ENCODE measurements at places on chromosomes 3 and 15. TPM values are rescaled to one million over a fixed set of nuclear protein-coding genes. Genes with fewer than 3 reads are reported as not detected.

Gene FBN1
- 95.9 TPM for total RNA-seq

Gene FOXP1
- total RNA-seq: 54.2 TPM

Gene PARP14
- 46.2 TPM for total RNA-seq

Gene SERPINI1
- 2.9 TPM for total RNA-seq

GRCh38 chr3:17151598-17152373 is 267.0 kb downstream of the PLCL2 start:
- H3K4me1 ChIP-seq: no peaks in the 10 kb centered on the region
- no peaks in the 10 kb centered on the region for H3K36me3 ChIP-seq
- no peaks in the 10 kb centered on the region for H3K27me3 ChIP-seq

- no peak for DNase-seq
- H3K27me3 ChIP-seq: no peaks in the 10 kb centered on the region
- no peaks in the 10 kb centered on the region for H3K36me3 ChIP-seq
- no peak overlapping the region for H3K4me3 ChIP-seq
- H3K4me1 ChIP-seq: no peaks in the 10 kb centered on the region
Observed at GRCh38 chr3:196792771-196793170, 53.1 kb downstream of the PAK2 start.

DNA sequence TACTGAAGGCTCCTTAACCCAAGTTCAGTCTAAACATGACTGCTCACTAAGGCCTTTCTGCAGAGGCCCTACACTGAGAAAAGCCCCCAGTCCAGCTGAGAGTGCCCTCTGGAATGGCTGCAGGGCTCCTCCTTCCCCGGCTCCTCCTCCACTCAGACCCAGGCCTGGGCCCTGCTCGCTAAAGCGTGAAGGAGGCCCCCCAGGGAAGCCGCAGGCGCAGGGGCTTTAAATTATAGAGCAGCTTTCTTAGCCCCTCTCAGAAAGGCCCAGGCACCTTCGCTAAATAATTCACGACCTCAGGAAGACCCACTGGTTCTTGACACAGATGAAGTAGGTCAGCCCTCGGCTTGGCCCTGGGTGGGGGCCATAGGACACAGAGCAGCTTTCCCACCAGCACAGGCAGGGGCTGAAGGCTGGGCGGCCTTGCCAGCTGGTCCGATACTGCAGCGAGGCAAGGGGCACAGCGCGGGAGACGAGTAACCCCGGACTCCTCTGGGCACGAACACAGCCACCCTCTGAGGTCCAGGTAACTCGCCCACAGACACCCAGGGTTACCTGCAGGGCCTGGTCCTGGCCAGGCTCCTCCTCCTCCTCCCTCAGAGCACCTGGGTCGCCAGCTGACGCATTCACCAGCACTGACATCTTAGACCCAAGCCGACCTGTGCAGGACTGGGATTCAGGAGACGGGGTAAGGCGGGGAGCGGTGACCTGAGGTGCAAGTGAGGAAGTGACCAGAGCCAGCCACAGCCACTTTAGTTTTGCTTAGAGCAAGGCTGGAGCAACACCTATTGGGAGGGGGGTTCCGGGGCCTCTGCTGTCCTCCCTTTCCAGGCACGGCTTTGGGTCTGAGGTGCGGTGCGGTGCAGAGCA is 36.9 kb downstream of the RBPMS2 start:
- no peak for DNase-seq
- H3K27me3 ChIP-seq: no peaks in the 10 kb centered on the region
- H3K27ac ChIP-seq: peak overlapping the region; percentile 84
- no peak overlapping the region for H3K4me3 ChIP-seq
- no peaks in the 10 kb centered on the region for H3K36me3 ChIP-seq
- no peaks in the 10 kb centered on the region for H3K4me1 ChIP-seq

DNA sequence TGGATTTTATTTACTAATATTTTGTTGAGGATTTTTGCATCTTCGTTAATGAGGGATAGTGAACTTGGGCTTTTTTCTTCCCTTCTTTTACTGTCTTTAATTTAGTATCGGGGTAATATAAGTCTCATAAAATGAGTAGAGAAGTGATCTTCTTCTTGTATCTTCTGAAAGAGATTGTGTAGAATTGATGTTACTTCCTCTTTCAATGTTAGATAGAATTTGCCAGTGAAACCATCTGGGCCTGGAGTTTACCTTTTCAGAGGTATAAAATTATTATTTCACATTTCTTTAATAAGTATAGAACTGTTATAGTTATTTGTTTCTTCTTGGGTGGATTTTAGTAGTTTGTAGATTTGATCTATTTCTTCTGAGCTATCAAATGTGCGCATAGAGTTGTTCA is 7.8 kb downstream of the HESX1 start:
- no peak overlapping the region for H3K27ac ChIP-seq
- DNase-seq: no peak
- no peaks in the 10 kb centered on the region for H3K4me1 ChIP-seq
- no peak overlapping the region for H3K4me3 ChIP-seq
- no peaks in the 10 kb centered on the region for H3K36me3 ChIP-seq

DNA sequence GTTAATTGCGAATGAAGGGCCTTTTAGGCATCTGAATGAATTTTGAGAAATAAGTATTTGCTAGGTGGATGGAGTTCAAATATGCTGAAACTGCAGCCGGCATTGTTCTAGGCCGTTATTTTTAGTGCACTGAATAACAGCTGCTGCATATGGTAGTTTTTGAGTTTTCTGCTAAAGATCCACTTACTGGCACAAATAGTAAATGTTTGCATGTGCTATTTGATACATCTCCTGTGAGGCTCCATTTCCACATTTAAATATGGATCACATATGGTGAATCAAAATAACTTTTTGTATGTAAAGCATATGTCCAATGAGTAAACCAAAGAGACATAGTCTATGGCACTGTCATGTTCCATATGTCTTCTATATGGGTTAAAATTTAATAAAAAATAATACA is 56.7 kb upstream of the CNTN4 start:
- no peaks in the 10 kb centered on the region for H3K4me1 ChIP-seq
- no peak overlapping the region for H3K27ac ChIP-seq
- no peak overlapping the region for H3K4me3 ChIP-seq
- no peaks in the 10 kb centered on the region for H3K36me3 ChIP-seq

GRCh38 chr3:107250221-107250620 is 127.0 kb upstream of the CCDC54 start:
- H3K27ac ChIP-seq: no peak overlapping the region
- DNase-seq: no peak
- no peaks in the 10 kb centered on the region for H3K27me3 ChIP-seq
- no peaks in the 10 kb centered on the region for H3K4me1 ChIP-seq

DNA sequence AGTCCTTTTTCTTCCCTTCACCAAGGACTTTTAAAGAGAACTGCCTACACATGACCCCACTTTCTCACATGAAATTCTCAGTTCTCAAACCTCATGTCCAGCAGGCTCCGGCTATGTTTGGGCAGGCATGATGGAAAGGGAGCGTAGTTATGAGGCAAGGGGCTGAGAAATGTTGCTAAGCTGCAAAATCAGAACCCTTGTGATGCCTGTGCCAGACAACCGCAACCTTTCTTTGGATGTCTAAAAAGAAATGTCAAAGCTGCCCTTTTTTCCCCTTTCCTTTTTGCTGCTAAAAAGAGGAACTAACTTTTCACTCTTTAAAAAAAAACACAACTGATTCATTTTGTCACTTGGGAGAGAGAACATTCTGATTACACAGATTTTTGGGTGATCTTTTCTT is 19.2 kb downstream of the GNB4 start:
- no peaks in the 10 kb centered on the region for H3K4me1 ChIP-seq
- no peaks in the 10 kb centered on the region for H3K36me3 ChIP-seq
- no peak for DNase-seq
- no peak overlapping the region for H3K4me3 ChIP-seq
- no peaks in the 10 kb centered on the region for H3K27me3 ChIP-seq

DNA sequence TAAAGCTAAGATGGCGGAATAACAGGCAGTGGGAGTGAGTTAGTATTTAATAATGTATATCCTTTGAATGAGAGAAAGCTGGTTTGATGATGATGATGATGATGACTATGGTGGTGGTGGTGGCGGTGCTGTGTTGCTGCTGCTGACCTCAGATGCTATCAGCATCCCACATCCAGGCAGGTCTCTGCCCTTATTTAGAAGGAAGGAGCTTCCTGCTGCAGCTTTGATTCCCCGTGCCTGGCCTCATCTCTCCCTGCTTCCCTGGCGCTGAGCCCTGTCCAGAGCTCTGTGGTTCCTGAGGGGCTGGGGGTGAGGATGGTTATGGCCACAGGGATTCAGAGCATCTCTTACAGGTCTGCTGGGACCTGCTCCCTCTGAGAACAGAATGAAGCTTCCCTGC is 73.1 kb downstream of the RAB11A start:
- H3K27me3 ChIP-seq: no peaks in the 10 kb centered on the region
- no peak overlapping the region for H3K27ac ChIP-seq
- DNase-seq: no peak
- H3K4me1 ChIP-seq: no peaks in the 10 kb centered on the region

DNA sequence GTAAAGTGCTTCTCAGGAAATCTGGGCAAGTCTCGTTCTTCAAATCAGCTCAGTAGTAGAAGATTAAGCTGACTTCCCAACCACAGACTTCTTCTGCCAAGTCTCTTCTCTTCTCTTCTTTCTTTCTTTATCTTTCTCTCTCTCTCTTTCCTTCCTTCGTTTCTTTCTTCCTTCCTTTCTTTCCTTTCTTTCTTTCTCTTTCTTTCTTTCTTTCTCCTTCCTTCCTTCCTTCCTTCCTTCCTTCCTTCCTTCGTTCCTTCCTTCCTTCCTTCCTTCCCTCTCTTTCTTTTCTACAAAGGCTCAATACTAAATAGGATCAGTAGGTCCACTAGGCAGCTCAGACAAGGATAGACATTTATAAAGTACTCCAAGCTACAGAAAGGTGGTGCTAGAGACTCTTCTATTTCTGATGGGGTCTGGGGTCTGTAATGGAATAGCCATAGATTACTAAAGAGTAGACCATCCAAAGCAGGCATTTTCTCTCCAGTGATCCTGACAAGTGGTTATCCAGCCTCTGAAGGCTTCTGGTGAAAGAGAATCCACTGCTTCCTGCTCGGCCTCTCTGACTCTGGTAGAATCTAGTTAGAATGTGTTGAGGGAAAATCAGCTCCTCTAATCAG is 100.8 kb downstream of the TPRG1 start:
- DNase-seq: no peak
- no peak overlapping the region for H3K4me3 ChIP-seq
- no peaks in the 10 kb centered on the region for H3K27me3 ChIP-seq

GRCh38 chr3:16132928-16133327 is 41.6 kb upstream of the GALNT15 start:
- H3K4me3 ChIP-seq: no peak overlapping the region
- DNase-seq: peak; percentile 38
- H3K36me3 ChIP-seq: no peaks in the 10 kb centered on the region
- no peaks in the 10 kb centered on the region for H3K27me3 ChIP-seq
- no peaks in the 10 kb centered on the region for H3K4me1 ChIP-seq

Measured in uterus (tissue), 4 donors.